Left cardiac atrium (tissue), 4 donors: ENCODE measurements at places on chromosomes 2 and 18. TPM values are rescaled to one million over a fixed set of nuclear protein-coding genes. Genes with fewer than 3 reads are reported as not detected.

- no peak for DNase-seq
These were observed 397.6 kb downstream of the ZNF521 start for GRCh38 chr18:24954341-24954740.

GRCh38 chr2:65602603-65603235, 170.3 kb upstream of the SPRED2 start:
- no peak for DNase-seq

The GPBAR1 gene
- 5.7 TPM for total RNA-seq

GRCh38 chr2:172540421-172540820, 15.5 kb upstream of the PDK1 start:
- no peak for DNase-seq

The GKN1 gene
- total RNA-seq, result not detected

DNA sequence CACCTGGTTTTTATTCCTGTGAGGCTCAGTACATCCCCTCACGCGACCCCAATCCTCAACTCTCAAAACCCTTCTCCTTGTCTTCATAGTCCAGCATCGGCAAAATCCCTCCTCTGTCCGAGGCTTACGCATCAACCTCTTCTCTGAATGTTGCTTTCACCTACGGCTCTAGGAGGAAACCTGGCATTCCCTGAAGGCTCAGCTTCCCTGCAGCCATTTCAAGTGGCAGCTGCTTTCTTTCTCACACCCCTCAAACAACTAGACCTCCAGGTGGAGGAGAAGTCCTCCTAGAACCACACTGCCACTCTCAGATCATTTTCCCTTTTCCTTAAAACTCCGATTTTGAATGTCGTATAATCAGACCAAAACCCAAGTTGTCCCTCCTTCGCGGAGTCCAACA, 114.2 kb downstream of the DTNB start:
- no peak for DNase-seq

GRCh38 chr2:237833546-237833945, 25.9 kb upstream of the RAMP1 start:
- no peak for DNase-seq

DNA sequence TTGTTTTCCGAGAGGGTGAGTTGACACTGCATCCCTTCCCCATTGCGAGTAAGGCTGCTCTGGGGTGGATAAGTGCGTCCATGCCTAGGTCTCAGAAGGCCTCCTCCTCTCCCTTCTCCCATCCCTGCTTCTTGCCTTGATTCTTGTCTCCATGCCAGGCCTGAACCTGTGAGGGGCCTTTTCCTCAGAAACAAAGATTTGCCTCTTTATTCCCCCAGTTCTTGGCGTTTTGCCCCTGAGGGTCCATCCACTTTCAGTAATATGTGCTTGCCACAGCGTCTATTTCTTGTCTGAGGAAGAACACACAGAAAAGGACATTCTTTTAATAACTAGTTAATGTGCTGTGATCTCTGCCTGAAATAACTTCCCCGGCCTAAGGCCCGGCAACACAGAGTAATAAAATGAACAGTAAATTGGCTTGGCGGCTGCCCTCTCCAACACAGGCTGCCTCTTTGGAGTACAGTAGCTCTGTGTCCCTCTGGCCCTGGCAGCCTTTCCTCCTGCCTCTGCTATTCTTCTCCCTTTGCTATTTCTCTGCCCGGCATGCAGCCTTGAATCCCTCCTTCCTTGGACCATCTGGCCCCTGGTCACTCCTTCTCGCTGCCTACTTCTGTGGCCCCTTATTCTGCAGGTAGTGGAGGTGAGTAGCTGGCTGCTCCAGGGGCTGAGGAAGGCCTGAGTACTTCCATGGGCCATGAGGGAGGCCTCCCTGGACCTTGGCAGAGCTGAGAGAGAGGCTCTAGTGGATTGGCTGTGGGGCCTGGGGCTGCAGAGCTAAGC, 4.4 kb downstream of the EHD3 start:
- DNase-seq, result no peak

DNA sequence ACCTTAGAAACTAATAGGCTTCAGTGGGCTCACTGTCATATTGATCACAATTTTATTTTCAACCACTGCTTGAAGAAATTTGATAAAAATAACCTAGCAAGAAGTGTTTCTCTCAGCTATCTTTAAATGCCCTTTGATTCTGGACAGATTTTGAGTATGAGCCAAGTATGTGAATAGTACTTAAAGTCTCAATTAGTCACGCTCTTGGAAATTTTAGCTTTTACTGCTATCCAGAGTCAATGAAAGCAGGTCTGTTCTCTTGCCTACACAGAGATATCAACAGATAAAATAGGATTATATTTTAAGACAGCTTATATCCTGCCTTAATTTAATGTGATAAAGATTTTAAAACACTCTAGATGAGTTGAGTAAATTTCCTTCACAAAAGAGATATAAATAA, 337.3 kb downstream of the CBLN2 start:
- no peak for DNase-seq
